ENCODE measurements at places on chromosomes 3 and 15.

DNA sequence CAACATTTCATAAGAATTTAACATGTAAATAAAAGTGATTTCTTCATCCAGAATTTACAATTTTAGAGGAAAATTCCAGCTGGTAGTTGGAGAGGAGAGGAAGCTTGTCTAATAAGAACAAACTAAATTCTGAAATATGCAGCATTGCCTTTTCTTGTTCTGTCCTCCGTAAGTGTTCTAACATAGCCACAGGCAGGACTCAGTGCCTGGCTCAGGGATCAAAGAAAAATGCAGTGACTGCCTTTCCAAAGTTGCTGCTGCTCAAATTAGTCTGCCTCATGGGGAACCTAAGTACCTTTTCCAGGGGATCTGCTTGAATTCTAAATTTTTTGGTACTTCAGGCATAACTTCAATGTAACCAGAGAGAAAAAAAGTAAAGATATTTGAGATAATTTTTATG is 713.0 kb upstream of the CADM2 start:
- no peak for DNase-seq

- no peak for DNase-seq
Measured at GRCh38 chr3:12990306-12990705, 82.9 kb downstream of the IQSEC1 start.

DNA sequence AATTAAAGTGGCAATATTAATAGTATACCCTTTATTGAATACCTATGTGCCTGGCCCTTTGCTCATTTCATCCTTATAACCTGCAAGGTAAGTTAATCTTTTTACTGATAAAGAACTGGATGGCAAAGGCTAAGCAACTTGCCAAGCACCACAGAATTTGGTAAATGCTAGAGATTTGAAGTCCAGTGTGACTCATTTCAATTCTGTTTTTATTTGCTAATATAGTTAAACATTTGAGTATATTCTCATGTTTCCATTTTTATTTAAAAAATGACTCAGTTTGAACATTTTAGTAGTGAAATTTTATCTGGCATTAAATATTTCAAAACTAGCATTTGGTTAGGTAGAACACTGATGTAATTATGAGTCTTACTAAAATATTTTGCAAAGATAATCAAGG is 11.3 kb downstream of the PFN2 start:
- no peak for DNase-seq

DNA sequence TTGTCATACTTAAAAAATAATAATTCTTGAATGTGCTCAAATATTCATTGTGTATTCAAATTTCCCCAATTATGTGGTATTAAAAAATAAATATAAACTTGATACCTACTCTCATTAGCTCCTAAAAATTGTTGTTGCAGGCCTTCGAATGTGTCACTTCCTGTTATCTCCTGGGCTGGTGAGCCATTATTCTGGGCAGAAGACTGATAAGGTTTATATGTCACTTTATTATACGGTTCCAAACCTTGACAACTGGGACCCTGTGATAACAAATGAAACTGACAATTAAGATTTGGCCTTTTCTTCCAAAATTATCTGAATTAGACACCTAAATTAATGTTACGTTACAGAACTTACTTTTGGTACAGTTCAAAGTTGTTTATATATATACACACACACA is 15.0 kb downstream of the CEP152 start:
- DNase-seq: no peak

DNA sequence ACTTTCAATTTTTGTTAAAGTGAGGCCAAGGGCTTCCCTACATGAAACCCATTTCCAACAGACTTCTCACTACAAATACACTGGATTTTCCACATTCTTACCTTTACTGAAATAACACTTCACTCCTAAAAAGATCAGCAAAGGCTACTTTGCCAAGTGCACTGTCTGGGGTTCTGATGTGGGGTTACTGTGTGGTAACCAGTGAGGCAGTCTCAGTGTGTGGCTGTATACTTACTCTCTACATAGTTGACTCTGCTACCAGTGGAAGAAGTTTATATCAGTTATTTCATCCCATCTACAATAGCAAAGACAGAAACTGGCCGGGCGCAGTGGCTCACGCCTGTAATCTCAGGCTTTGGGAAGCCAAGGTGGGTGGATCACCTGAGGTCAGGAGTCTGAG is 5.6 kb downstream of the WDR82 start:
- DNase-seq: no peak

DNA sequence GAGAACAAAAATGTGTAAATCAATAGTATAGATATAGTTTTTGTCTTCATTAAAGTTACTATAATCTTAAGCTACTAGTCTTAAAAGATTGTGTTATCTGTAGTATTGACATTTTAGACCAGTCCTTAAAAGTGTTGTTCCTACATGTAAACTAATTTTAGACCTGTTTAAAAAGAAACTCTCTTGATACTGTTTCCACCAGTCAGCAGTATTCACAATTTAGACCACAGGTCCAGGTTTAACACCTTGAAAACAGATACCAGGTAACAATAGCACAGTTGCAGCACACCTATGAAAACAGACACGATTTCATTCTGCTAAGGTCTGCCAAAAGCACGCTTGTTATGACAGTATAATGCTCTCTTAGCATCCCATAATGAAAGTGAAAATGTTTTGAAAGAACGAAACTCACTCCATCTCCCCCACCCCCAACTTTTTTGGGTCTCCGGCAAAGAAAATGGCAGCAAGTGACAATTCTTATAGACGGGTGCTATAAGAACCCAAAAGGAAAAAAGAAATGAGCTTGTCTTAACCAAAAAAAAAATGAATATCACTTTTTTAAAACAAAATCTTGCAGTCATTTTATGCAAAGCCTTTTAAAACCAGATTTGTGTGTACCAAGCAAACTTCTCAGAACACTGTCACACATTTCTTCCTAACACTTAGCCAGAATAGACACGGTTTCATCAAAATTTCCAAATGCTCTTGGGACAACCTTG is 1.6 kb downstream of the EIF4E3 start:
- no peak for DNase-seq

GRCh38 chr3:132020058-132020457 is 14.8 kb downstream of the CPNE4 start:
- no peak for DNase-seq
